Hepatic stellate cell (primary cell): ENCODE measurements at places on chromosomes 16 and 17.

DNA sequence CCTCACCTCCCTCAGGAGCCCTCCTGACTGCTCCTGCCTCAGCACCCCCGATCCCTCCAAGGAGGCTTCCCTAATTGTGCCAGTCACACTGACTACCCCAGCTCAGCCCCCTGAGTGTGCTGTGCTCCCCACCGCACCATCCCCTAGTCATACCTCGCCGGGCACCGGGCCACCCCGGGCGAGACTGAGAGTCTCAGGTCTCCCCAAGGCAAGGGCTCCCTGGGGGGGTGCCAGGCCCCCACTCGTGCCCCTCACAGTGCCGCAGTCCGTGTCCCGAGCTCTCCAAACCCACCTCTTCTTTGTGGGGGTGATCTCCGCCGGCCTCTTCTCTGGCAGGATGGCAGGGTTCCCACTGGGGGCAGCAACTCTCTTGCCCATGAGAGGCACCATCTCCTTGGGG, 3.2 kb downstream of the TRPV3 start:
- DNase-seq, result no peak

DNA sequence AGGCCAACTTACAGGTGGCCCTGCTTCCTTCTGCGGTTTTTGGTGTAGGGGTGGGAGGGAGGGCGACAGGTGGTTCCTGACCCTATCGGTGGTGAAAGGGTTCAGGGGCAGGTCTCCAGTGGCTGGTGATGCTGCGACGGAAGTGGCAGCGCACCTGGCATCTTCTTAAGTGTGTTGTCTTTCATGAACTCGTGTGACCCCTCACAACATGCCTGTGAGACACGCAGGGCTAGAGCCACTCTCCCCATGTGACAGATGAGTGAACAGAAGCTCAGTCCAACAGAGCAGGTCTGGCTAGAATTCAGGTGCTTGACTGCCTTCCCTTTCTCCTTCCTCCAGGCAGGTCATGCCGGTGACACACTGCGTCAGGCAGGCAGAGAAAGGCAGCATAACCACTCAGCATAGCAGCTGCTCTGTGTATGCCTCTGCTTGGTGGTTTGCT, 8.0 kb downstream of the TNFAIP1 start:
- DNase-seq, result no peak

DNA sequence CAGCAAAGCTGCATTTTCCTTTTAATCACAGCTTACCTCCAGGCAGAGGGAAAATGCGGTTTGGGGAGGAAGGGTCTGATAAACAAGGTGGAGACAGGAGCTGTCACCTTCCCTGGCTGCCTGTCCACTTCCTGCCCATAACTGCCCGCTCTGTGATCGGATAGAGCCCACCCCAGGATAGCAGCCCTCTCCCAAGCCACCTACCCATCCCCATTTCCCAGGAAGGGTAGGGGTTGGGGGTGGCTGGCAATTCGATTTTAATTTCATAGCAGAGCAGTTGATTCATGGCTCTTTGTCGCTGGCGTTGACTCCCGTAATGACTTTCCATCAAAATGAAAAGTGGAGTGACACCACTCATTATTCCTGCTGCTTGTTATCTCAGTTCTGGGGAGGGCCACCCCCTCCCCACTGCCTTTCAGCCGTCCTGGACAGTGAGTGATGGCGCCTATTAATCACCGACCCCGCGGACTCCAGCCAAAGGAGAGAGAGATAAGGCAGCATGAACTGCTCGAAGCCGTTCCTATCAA, 11.2 kb downstream of the CDK5RAP3 start:
- no peak for DNase-seq

DNA sequence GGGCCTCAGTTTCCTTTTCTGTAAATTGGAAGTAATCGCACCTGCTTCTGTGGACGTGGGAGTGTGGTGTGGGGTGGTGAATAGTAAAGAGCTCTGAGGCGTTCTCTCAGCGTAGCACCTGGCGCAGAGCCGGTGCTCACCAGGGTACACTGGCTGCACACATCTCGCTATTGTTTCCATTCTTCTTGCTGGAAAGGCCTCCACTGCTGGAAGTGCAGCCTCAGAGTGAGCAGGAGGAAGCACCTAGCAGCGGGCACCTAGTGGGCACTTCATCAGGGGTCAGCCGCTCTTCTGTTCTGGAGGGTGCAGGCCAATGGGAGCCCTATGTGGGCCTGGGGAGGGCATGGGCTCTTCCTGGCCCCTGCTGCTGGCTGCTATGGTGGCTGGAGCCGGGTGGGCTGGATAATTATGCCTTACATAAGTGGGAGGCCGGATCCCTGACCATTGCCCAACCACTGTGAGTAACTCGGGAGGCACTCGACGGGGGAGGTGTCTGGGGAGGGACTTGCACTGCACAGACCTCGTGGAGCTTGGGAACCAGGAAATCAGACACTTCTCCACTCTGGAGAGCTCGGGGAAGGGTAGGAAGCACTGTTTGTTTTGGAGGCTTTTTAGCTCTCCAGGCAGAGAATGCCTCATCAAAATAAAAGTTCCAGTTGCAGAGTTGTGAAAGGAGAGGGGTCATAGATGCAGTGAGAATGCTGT, 1.7 kb downstream of the MAP2K3 start:
- peak; percentile 99 for DNase-seq

GRCh38 chr16:12009462-12009861, 32.9 kb downstream of the SNX29 start:
- DNase-seq, result no peak

DNA sequence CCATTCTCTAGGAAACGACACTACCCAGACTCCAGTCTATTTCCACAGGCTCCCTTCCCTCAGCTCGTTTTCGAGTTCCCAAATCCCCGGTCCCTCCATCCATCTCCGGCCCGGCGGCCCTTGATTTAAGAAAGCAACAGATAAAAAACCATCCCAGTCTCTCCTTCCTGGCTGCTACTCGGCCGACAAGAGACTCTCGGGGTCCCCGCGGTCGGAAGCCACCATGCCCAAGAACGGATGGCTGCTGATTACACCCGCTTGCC, 182 bp downstream of the RPL26 start:
- DNase-seq, result peak; percentile 33

- DNase-seq, result no peak
These were observed 17.1 kb downstream of the PSKH1 start for GRCh38 chr16:67910158-67910557.

- DNase-seq, result peak; percentile 92
These were observed at the start of gene B3GNT9 for GRCh38 chr16:67150833-67151396. Gene B3GNT9, minus strand, starts transcription at chr16:67150998. Its CDS starts 513 bp downstream, at chr16:67150485.

DNA sequence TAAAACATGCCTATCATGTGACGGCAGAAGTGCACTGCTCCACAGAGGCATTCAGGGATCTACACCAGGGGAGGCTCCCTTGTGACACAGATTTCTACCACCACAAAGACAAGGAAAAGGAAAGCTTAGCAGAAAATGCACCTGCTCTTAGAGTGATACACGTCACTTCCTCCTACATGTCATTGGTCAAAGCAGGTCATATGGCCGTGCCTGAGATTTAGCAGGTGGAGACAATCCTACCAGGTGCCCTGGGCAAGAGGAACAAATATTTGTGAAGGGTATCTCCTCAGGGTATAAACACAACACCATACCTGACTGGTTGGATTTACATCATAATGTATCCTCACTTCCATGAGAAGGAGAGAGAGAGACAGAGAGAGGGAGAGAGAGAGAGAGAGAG, 362.1 kb downstream of the HS3ST4 start:
- DNase-seq, result no peak

DNA sequence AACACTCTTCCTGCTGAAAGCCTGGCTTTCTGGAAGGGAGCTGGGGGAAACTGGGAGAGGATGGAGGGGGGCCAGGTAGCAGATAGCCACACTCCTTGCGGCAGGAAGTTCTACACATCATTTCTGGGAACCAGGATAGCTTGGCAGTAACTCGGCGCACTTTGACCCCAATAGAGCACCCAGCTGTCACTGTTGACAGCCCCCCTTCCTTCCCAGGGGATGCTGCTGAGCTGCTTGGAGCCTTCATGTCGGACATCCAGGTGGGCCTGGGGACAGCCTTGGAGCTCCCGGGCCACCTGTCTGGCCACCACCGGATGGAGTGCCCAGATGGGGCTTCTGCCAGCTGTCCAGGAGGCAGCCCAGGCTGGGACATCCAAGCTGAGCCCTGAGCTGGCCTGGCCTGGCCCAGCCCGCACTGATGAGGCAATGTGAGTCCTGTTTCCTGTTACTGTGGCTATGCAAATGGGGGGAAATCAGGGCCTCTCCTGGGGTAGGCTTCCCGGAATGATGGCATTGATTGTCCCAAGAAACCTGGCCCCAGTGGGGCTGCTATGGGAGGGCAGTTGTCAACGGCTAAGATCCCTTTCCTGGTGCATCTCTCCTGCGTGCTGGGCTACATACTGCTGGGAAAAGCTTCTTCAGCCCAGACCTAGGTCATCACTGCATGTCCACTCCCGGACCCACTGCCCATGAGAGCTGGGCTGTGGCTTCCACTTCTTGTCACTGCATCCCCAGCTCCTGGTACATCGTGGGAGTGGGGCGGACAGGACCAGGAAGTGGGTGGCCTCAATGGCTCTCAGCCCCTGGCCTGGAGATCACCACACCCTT, 50.0 kb downstream of the SOCS1 start:
- peak; percentile 41 for DNase-seq

DNA sequence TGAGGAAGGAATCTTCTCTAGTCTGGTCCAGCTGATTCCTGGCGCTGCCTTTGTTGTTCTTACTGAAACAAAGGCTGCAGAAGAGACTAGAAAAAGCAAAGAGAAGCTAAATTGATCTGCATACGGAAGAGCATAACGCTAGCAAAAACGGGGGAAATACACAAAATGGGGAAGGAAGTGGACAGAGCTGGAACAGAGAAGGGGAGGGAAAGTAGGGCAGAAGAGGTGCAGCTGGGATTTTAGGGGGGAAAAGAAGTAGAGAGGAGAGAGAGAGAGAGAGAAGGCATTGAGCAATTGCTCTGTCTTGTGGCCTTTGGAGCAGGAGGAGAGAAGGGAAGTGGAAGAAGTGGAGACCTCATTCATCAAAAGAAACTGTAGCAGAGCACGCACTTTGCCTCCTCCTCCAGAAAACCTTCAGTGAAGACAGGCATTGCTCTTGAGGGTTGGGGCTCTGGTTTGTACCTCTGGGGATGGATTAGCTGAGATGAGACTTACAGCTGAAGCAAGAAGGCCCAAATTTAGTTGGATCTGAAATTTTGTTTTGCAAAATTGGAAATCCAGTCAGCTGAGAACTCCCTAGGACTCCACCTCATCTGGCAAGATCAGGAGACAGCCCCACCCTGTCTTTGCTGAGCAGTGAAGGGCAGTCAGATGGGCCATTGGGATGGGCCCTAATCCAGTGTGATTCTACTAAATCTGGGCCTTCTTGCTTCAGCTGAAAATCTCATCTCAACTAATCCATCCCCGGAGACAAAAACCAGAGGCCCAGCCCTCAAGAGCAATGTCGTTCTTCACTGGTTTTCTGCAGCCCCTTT, 55.8 kb downstream of the CDRT4 start:
- DNase-seq, result no peak

DNA sequence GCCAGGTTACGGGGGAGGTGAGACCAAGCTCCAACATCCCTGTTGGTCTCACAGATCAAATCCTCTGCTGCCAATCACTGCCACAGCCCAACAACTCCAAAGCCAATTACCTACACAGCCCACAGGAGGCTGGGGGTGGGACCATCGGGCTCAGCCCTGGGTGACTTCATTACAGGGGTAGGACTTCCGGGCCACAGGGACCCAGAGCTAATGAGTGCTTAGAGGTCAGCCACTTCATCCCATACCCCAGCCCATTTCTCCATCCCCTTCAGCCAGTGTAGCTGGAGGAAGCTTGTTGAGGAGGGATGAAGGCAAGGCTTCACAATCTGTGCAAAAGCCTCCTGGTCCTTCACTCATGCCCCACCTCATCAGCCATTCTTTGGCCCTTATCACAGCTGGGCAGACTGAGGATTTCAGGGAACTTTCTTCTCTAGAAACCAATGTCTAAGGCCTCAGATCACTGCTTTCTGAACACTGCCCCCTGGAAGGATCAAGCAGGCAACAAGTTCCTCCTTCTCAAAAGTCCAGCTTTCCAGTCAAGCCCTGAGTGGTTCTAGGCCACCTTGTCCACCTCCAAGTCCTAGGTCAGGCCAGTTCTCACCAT, 5.8 kb downstream of the FOXN1 start:
- no peak for DNase-seq

- DNase-seq, result no peak
These were observed 4.1 kb upstream of the CDH3 start for GRCh38 chr16:68640972-68641371.

- no peak for DNase-seq
These were observed 2.3 kb downstream of the NXPH3 start for GRCh38 chr17:49577963-49578362.

- DNase-seq, result no peak
These were observed 25.5 kb upstream of the TBX4 start for GRCh38 chr17:61426482-61427304.

DNA sequence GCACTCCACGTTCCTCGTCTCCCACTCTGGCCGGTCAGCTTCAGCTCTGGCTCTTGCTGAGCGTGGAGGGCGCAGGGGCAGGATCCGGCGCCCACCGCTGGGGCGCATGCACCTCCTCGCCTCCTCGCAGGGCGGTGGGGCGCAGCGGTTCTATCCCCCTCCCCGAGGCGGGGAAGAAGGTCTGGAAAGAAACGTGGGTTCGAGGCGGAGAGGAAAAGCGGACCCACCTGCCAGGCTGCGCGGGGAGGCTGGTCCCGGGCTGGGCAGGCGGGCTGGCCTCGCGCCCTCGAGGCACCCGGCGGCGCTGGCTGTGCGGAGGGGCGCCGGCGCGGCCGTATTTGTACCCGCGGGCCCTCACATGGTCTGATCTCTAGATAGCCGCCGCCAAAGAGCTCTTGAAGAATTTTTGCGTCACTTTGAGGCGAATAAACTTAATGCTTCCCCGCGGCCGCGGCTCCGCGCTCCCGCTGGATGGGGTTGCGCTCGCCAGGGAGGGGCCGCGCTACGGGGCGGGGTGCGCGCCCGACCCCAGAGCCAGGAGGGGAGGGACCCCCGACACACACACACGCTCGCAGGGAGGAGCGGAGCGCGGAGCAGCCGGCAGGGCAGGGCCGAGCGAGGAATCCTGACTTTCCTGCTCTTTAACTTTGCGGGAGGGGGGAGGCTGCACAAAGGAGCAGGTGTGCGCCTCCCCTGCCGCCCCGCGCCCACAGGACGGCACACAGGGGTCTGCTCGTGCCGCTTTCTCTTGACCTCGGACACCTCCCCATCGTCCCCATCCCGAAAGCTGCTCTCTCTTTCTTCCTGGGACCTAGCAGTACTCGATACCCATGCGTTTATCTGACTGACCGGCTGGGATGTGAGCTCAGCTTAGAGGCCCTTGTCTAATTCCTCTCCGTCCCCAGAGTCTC, at the start of gene SLC6A4:
TSS of gene SLC6A4 (minus strand) at position 312 of the 911 bp plus-strand sequence. CDS start 13,739 bp downstream, outside the sequence.
- DNase-seq, result peak; percentile 49

DNA sequence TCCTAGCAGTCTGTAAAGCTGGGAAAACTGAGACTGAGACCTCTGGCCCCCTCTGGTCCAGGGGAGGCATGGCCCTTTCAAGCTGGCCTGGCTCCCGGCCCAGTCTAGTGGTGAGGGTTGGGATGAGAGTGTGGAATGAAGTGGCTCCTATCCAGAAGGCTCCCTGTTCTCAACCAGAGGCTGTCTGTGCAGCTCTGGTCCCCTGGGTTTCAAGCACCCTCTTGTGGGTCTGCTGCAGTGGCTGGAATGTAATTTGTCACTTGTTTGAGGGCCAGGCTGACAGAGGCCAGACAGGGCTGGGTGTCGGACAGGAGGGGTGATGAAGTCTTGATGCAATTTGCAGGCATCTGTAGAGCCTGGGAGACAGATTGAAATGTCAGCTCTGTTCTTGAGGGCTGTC, 22.1 kb upstream of the PHF12 start:
- peak; percentile 69 for DNase-seq
